ENCODE measurements at places on chromosomes 13 and 19. TPM values are rescaled to one million over a fixed set of nuclear protein-coding genes. Genes with fewer than 3 reads are reported as not detected.

The KIR2DL4 gene
- total RNA-seq: not detected

The ZNF763 gene
- 0.96 TPM for total RNA-seq

The RASIP1 gene
- total RNA-seq: 7.3 TPM

The VSTM1 gene
- total RNA-seq: not detected

The USF2 gene
- 72.3 TPM for total RNA-seq

The ERICH4 gene
- total RNA-seq: not detected

The GTF2F2 gene
- total RNA-seq: 13.2 TPM

The FCHO1 gene
- 0.76 TPM for total RNA-seq

The SNRNP70 gene
- total RNA-seq: 82.3 TPM

The TJP3 gene
- total RNA-seq: 40.9 TPM

The SYT5 gene
- not detected for total RNA-seq

The KLK3 gene
- total RNA-seq: not detected

The CAPN12 gene
- 2.2 TPM for total RNA-seq

The LGALS14 gene
- not detected for total RNA-seq

The TYROBP gene
- 4.1 TPM for total RNA-seq

The SHC2 gene
- 1.7 TPM for total RNA-seq

The ZNF283 gene
- 5.3 TPM for total RNA-seq

Measured in esophagus mucosa (tissue), 1 donor.